ENCODE measurements at places on chromosomes 6 and 20. TPM values are rescaled to one million over a fixed set of nuclear protein-coding genes. Genes with fewer than 3 reads are reported as not detected.

The GPX5 gene
- total RNA-seq = not detected

The RNASET2 gene
- 191 TPM for total RNA-seq

The SLC22A7 gene
- not detected for total RNA-seq

The HDGFL1 gene
- not detected for total RNA-seq

The NXT1 gene
- total RNA-seq = 43.4 TPM

The AIG1 gene
- 22.8 TPM for total RNA-seq

The TRIM40 gene
- total RNA-seq = 14.8 TPM

The HECA gene
- 47.8 TPM for total RNA-seq

The CAGE1 gene
- not detected for total RNA-seq

The GUCA1A gene
- total RNA-seq = not detected

The C6orf47 gene
- 30.2 TPM for total RNA-seq

The FOXA2 gene
- total RNA-seq = 10.5 TPM

The MANEA gene
- 0.80 TPM for total RNA-seq

The HINT3 gene
- 35.2 TPM for total RNA-seq

The FILIP1 gene
- total RNA-seq = 6.0 TPM

The GNMT gene
- total RNA-seq = not detected

The DNAH8 gene
- not detected for total RNA-seq

The TPBG gene
- total RNA-seq = 15.9 TPM

The TRMT11 gene
- total RNA-seq = 23.6 TPM

The RNF217 gene
- 24.3 TPM for total RNA-seq

The ELOVL4 gene
- total RNA-seq = not detected

The TMEM244 gene
- total RNA-seq = not detected

The KCNG1 gene
- 12.2 TPM for total RNA-seq

The LSM2 gene
- 23.5 TPM for total RNA-seq

The APOM gene
- total RNA-seq = not detected

The PROKR2 gene
- not detected for total RNA-seq

The RPP21 gene
- total RNA-seq = 90.8 TPM

The PCED1A gene
- total RNA-seq = 36.0 TPM

The CST7 gene
- not detected for total RNA-seq

The C2 gene
- 7.5 TPM for total RNA-seq

The SFTA2 gene
- total RNA-seq = not detected

The MLN gene
- total RNA-seq = not detected

The TAAR6 gene
- not detected for total RNA-seq

The OTOR gene
- not detected for total RNA-seq

The EPPIN gene
- total RNA-seq = not detected

The CLVS2 gene
- total RNA-seq = not detected

The SEMG1 gene
- 0.27 TPM for total RNA-seq

The ADGRF1 gene
- total RNA-seq = not detected
